ENCODE measurements at places on chromosomes 7 and 10. TPM values are rescaled to one million over a fixed set of nuclear protein-coding genes. Genes with fewer than 3 reads are reported as not detected.

DNA sequence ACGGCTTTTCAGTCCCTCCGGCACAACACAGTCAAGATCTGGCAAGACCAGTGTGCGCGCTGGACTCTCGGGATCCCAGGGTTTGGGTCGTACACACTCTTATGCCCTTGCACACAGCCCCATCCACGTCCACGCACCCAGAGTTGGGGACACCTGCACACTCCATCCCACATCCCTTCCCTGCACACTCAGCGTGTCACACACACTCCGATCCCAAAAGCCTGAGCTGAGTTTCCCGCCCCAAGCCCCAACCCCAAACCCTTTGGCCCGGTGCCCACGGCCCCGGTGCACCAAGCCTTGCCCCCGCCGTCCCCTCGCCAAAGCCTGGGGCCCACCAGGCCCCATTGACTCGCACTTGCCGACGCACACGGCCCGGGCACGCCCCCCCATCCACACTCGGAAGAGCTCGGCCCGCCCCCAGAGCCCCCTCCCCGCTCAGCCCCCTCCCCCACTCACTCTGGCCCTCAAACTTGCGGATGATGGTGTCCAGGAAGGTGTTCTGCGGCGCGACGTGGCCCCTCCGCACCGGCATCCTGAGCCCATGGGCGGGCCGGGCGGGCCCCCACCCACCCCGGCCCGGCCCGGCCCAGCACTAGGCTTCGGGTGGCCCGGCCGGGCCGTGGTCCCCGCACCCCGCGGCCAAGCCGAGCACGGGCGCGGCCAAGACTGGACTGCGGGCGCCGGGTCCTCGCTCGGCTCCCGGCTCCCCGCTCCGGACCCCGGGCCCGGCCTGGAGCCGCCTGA lies 567 bp downstream of the KCNH2 start:
- no peak for DNase-seq

Gene GPR146
- 4.9 TPM for total RNA-seq

Gene ADRA2A
- not detected for total RNA-seq

GRCh38 chr10:44801383-44802327 lies 109.5 kb upstream of the TMEM72 start:
- peak; percentile 99 for DNase-seq

GRCh38 chr7:137283153-137283552 lies 60.4 kb downstream of the PTN start:
- no peak for DNase-seq

DNA sequence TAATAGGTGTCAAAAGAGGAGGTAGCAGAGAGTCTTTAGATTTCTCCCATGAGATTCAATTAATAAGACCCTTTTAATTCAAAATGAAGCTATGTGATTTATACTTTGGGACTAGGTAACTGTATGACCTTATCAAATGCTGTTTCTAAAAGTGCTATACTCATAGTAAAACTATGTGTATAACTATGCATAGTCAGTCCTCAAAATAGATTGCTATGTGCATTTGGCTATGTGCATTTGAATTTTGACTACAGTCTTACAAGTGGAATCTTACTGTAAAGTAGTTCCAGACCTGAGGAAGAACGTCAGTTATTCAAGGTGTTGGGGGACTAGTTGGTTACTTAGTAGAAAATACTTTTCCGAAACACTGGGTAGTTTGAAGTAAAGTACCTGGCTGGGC lies 36.9 kb downstream of the ADD3 start:
- DNase-seq = no peak

- DNase-seq = no peak
These were observed 64.5 kb downstream of the PALS2 start for GRCh38 chr7:24637706-24638105.

Gene ORC5
- total RNA-seq = 55.6 TPM

DNA sequence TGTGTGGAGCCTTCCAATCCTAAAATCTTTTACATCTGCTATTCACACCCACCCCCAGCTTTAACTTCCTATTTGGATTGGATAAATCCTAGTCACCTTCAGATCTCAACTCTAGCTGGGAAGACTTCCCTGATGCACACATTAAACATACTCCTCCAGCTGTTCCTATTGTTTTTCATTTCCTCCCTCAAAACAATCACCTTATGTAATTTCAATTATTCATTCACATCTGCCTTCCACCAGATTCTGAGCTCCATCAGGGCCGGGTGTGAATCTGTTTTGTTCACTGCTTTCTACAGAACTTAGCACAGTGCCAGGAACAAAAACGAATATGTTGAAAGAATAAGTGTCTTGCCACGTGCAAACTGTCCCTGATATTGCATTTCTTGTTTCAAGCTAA lies 497.4 kb downstream of the PLXDC2 start:
- DNase-seq = no peak

Gene CYP2C19
- not detected for total RNA-seq

Gene CALML3
- total RNA-seq = not detected

Gene CYP2C8
- total RNA-seq = not detected

GRCh38 chr10:43594944-43595589 lies 11.2 kb upstream of the ZNF485 start:
- peak; percentile 47 for DNase-seq

Gene MYOZ1
- total RNA-seq = 1.0 TPM

- DNase-seq = no peak
These were observed 17.2 kb downstream of the MNX1 start for GRCh38 chr7:156993021-156993924.

Gene SFTPA1
- not detected for total RNA-seq

DNA sequence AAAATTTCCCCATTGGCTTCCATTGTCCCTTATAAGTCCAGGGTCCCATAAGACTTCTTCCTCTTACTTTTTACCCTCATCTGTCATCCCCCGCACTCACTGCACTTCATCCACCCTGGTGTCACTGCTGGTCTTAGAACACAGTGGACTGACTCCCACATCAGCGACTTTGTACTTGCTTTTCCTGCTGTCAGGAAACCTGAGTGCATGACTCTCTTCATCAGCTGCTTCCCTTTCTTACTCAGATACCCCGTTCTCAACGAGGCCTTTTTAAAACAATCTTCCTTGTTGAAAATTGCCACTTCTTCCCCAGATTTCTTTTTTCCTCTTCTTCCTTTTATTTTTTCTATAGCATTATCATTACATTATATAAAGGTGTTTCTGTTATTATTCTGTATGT lies 305.4 kb downstream of the SDK1 start:
- no peak for DNase-seq

Gene SLC39A12
- total RNA-seq = not detected

- DNase-seq = no peak
These were observed 31.7 kb downstream of the SKIDA1 start for GRCh38 chr10:21493784-21494183.

Gene TLX1
- not detected for total RNA-seq

Gene C7orf25
- 8.2 TPM for total RNA-seq

DNA sequence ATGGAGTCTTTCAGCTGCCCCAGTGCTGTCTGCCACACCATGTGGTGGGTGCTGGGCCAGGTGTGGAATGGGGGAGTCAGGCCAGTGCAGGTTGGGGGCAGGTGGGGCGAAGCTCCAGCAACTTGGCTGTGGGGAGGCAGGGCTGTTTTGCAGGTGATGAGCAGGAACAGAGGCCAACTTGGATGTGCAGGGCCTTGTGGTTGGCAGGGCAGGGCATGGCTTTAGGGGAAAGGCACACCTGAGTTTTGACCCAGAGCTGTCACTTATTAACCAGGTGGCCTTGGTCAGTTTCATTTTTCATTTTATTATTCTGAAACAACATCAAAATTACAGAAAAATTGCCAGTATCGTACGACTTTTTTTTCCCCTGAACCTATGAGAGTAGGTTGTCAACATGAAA lies 1.1 kb upstream of the SFTPA2 start:
- no peak for DNase-seq

GRCh38 chr7:144903201-144903600 lies 67.3 kb upstream of the TPK1 start:
- DNase-seq = no peak

GRCh38 chr10:119292968-119293760 lies 85.8 kb downstream of the GRK5 start:
- DNase-seq = no peak

DNA sequence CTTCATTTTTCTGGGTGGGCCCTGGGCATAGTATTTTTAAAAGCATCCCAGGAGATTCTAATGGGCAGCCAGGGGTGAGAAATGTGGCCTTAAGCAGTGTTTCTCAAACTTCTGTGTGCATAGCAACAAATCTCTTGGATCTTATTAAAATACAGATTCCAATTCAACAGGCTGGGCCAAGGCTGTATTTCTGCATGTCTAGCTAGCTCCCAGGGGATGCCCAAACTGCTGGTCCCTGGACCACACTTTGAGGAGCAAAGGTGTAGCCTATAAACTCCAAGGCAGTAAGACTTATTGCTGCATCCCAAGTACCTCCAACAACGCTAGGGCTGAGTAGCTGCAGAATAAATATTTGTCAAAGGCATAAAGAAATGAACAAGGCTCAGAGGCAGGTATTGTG lies 292.9 kb upstream of the ZMIZ1 start:
- DNase-seq = no peak

- no peak for DNase-seq
These were observed 192.7 kb downstream of the SEC23IP start for GRCh38 chr10:120085096-120085796.

- no peak for DNase-seq
These were observed 62.2 kb upstream of the BAIAP2L1 start for GRCh38 chr7:98462911-98463633.

DNA sequence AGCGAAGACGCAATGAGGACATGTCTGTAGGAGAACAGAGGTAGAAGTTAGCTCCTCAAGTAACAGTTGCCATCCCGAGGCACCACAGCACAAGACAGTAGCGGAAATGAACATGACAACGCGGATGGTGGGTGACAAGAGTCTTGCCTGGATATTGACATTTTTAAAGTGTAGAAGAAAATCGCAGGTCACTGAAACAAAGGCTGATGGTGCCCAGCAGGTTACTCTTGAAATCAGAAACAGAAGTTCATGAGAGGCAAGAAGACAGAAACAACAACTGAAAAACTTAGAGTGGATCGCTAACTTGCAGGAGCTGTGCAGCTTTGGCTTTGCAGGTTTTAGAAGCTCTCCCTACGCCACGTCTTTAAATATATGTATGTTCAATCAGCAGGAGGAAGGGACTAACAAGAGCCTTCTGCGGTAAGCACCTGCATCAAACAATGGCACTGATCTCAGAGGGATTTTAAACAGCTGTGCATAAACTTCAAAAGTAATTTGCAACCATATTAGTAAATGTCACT lies 1.8 kb downstream of the PRKCQ start:
- DNase-seq = no peak

Gene PPP2R2D
- 36.1 TPM for total RNA-seq

DNA sequence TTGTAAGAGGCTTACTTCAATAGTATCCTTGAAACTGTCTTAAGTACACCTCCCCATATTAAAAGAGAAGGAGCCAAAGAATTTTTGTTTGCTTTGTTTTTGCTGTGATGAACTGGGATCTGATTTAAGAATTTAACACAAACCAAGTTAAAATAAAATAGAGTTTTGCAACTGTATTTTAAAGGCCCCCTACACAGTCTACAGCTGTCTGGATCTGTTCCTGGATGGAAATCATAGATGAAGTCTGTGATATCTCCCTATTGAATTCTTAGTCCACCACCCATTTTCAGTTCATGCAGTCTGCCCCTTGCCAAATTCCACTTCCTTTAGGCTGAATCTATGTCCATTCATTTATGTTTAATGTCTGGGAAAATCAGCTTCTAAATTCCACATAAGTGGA lies 169.8 kb upstream of the MEOX2 start:
- no peak for DNase-seq

DNA sequence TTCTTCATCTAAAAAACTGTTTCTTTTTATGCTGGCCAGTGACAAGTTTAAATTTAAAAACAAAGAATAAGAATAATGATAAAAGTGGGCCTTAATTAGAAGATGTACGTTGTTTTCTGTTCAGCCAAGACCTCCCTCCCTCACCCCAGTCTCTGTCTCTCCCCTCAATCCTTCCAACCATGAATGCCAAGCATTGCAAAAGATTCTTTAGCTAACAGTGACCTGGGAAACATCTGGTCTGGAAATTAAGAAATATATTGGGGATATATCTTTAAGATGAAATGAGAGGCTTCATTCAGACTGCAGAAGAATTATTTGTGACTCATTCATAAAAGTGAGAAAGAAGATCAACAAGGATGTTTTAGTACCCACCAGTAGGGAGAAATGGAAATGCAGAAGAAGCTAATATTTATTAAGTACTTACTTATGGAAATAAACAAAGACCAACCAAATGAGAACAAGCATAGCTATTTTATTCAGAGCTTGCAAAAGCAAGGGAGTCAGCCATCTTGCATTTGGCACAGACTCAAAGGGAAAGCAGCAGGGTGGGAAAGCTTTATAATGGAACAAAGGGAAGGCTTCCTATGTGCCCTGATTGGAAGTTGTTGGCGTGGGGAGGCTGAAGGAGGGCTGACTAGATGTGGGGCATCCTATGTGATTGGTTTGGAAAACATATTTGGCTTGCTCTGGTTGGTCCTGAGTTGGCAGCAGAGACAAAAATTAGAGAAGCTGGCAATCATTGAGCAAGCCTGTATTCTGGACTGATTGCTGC lies 595.4 kb upstream of the GHITM start:
- DNase-seq = no peak

DNA sequence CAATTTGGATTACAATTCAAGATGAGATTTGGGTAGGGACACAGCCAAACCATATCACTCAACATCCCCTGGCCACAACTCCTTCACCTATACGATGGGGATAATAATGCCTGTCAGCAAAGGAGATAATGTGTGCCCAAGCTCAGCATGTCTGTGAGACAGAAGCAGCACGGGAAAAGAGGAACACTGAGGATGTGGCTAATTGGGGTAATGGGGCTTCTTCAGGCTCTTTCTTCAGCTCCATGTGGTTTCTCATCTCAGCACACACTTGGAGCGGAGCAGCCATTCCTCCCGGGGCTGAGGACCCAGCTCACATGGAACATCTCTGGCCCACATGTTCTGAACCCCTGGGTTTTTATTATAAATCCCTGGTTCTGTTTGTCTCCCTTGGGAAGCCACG lies 136.0 kb upstream of the NAMPT start:
- no peak for DNase-seq

Gene PPP1R3C
- total RNA-seq = 15.9 TPM

GRCh38 chr10:112793202-112793921 lies 156.7 kb upstream of the TCF7L2 start:
- no peak for DNase-seq

DNA sequence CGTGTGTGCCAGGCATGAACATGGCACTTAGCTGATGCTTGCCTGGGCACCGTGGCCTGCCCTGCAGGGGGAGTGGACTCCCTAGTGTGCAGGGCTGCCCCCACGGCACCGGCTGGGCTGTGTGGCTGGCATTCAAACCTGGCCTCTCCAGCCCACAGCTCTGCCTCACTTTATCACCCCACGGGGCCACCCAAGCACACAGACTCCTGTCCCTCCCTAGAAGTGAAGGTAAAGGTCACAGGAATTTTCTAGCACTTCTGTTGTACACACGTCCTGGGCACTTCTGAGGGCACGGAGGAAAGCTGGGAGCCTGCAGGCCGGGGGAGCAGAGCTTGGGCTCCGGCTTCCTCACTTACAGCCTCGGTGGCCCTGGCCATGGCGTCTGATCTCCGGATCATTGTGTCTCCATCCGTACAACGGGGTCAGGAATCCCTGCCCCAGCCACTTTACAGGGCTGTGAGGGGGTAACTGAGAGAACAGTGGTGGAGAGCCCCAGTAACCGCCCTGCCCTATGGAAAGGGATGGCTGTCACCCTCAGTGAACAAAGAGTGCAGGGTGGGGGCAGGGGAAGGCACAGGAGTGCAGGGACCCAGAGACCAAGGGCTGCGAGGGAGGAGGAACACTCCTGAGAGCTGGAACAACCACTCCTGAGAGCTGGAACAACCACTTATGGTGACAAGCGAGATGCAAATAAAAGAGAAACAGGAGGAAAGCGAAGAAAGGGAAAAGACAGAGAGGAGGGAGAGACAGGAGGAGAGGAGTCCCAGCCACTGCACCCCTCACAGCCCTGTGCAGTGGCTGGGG lies 3.9 kb upstream of the PYROXD2 start:
- DNase-seq = no peak

GRCh38 chr10:110379831-110380230 lies 75.1 kb upstream of the SMNDC1 start:
- no peak for DNase-seq

Gene ADGRA1
- total RNA-seq = not detected

Data from M059J (cell line).